Bronchial epithelial cell (primary cell): ENCODE measurements at places on chromosomes 3 and 15. TPM values are rescaled to one million over a fixed set of nuclear protein-coding genes. Genes with fewer than 3 reads are reported as not detected.

Gene EXD1
- total RNA-seq: under 0.01 and 0.13 TPM in 2 replicates

Gene IGSF10
- under 0.01 TPM in 1 of 2 replicates, not detected in the other for total RNA-seq

Gene SUSD5
- total RNA-seq: not detected in 2 replicates

Gene MKRN3
- not detected in 2 replicates for total RNA-seq

Gene NPAP1
- not detected in 2 replicates for total RNA-seq

Gene PLSCR2
- 0.26 TPM in 1 of 2 replicates, not detected in the other for total RNA-seq

Gene TRAIP
- 0.79 and 1.2 TPM in 2 replicates for total RNA-seq

Gene MB21D2
- 9.2 and 9.6 TPM in 2 replicates for total RNA-seq

Gene RUVBL1
- total RNA-seq: 47.6 and 60.8 TPM in 2 replicates

Gene TRPM1
- total RNA-seq: under 0.01 and 0.13 TPM in 2 replicates

Gene SKOR1
- total RNA-seq: under 0.01 TPM in 2 replicates

Gene GOLGA6L7
- total RNA-seq: not detected in 2 replicates

Gene EDEM1
- 37.6 and 47.2 TPM in 2 replicates for total RNA-seq

Gene ATP10A
- 0.26 and 1.8 TPM in 2 replicates for total RNA-seq

Gene PLA2G4D
- total RNA-seq: under 0.01 TPM in 2 replicates

Gene ACP3
- total RNA-seq: 1.6 and 7.0 TPM in 2 replicates

Gene SLC12A8
- total RNA-seq: 10.9 and 19.2 TPM in 2 replicates

Gene B2M
- 681 and 808 TPM in 2 replicates for total RNA-seq

Gene GOLGA8M
- 0.13 TPM in 1 of 2 replicates, not detected in the other for total RNA-seq

Gene TTLL13
- total RNA-seq: under 0.01 TPM in 2 replicates

Gene MCF2L2
- 0.26 TPM in 2 replicates for total RNA-seq

Gene ZDHHC23
- total RNA-seq: 1.3 TPM in 2 replicates

Gene TMIE
- total RNA-seq: 1.3 and 1.6 TPM in 2 replicates

Gene CHRNA5
- 1.3 and 2.4 TPM in 2 replicates for total RNA-seq

Gene WDR93
- total RNA-seq: not detected in 2 replicates

Gene MCCC1
- 17.9 and 20.2 TPM in 2 replicates for total RNA-seq

Gene PLA2G4E
- under 0.01 and 1.4 TPM in 2 replicates for total RNA-seq

Gene BOC
- total RNA-seq: 0.38 and 1.3 TPM in 2 replicates

Gene CTXN2
- not detected in 2 replicates for total RNA-seq

Gene TATDN2
- 7.9 and 8.2 TPM in 2 replicates for total RNA-seq

Gene ALG1L2
- total RNA-seq: not detected in 2 replicates

Gene SCAMP5
- total RNA-seq: 0.13 and 1.3 TPM in 2 replicates

Gene KCNMB3
- 0.38 and 1.1 TPM in 2 replicates for total RNA-seq

Gene PLIN1
- under 0.01 and 0.51 TPM in 2 replicates for total RNA-seq

Gene CCR9
- total RNA-seq: not detected in 2 replicates

Gene ACTC1
- not detected in 2 replicates for total RNA-seq

Gene TUSC7
- not detected in 2 replicates for total RNA-seq

Gene CRABP1
- not detected in 2 replicates for total RNA-seq

Gene ATP2B2
- total RNA-seq: not detected in 2 replicates

Gene PRR23C
- total RNA-seq: not detected in 2 replicates

Gene GTPBP8
- 18.4 and 30.1 TPM in 2 replicates for total RNA-seq

Gene SMAD6
- 0.79 TPM in 1 of 2 replicates, not detected in the other for total RNA-seq

Gene MKRN2OS
- total RNA-seq: 2.1 and 3.7 TPM in 2 replicates

Gene SLC25A38
- total RNA-seq: 12.2 and 21.9 TPM in 2 replicates

Gene CASR
- not detected in 2 replicates for total RNA-seq

Gene DLL4
- total RNA-seq: 0.13 TPM in 1 of 2 replicates, not detected in the other

Gene HACD2
- total RNA-seq: 46.6 and 68.1 TPM in 2 replicates

Gene SYNPR
- total RNA-seq: not detected in 2 replicates

Gene KBTBD13
- total RNA-seq: not detected in 2 replicates

Gene ARHGEF3
- 11.9 and 12.1 TPM in 2 replicates for total RNA-seq

Gene CCR3
- under 0.01 TPM in 1 of 2 replicates, not detected in the other for total RNA-seq

Gene AGBL1
- total RNA-seq: not detected in 2 replicates

Gene UROC1
- not detected in 2 replicates for total RNA-seq
